ENCODE measurements at places on chromosomes 1 and 21.
A peak's percentile ranks its signal among the peaks of the same experiment; 100 is the strongest.

GRCh38 chr21:16426936-16427335, 697.2 kb downstream of the USP25 start:
- no peak for DNase-seq

DNA sequence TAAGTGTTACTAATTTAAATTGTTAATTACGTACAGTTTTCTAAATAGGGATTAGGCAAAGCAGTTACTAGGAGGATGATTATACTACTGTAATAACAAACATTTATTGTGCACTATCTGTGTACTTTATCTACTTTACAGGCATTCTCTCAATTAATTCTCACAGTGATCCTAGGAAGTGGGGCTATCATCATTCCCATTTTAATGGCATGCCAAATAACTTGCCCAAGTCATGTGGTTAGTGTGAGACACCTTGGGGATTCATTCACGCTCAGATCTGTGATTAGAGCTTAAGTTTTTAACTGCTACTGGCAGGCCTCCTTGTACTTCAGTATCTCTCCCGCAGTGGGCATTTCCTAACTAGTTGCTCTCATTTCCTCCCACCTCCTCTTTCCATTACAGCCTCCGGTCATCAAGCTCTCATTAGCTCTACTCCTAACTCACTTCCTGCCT, 11.5 kb downstream of the PHLDA3 start:
- DNase-seq: no peak

DNA sequence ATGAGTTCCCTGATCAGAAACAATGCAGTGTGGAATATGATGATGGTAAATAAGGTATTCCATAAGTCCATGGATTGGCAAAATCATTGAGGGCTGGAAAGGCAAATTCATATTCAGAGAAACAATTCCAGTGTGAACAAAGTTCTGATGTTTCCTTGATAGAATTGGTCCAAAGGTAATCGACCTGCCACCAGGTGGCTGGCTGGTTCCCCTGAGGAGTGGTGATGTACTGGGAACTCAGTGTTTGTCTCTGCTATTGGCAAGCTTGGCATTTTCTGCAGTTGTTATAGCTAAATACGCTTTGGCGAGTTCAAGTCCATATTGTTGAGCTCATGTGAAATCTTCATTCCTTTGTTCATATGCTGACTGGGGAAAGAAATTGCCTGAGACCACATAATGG, 165.5 kb upstream of the PTGFR start:
- DNase-seq: no peak

- DNase-seq: no peak
Measured at GRCh38 chr1:75074831-75075395, 59.3 kb upstream of the LHX8 start.

DNA sequence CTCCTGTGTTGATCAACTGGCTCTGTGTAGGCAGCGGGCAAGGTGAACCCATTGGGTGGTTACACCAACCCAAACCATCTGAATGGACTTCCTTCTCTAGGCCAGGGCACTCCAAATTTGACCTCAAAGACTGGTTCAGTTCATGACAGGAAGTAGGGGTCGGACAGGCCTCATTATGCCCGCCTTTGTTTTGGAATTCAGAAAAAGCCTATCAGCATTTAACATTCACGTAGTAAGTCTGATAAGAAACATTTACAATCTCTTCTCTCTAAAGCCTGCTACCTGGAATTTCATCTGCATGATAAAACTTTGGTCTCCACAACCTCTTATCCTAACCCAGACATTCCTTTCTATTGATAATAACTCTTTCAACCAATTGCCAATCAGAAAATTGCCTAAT, 97.1 kb upstream of the ETV3 start:
- no peak for DNase-seq

GRCh38 chr1:178871551-178872320, 859 bp upstream of the ANGPTL1 start:
- no peak for DNase-seq

GRCh38 chr1:4106731-4107130, 206.7 kb upstream of the C1orf174 start:
- DNase-seq: no peak

DNA sequence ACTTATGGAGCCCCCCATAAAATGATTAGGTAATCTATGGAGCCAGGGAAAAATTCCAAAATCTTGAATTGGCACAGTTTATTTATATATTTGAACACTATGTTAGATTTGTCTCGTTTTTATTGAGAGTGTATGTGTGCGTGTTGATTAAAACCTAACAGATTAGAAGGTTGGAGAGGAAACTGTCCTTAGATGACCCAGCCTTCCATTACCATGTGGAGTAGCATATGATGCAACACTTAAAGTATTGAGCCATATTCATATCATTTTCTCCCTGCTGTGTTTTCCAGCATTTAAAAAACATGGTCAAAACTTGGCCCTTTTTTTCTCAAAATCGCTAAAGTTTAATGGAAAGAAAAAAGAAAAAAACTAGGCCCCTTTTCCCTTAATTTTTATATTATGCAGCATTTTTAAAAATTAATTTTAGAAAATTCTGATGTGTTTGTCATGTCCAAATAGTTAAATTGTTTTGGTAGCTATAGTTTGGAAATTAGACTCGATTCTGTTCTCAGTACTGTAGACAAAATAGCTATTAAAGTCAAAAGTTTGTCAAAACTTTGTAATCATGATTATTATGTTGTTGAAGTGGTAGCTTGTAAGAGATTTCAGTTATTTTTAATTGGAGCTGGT, 2.3 kb downstream of the LRRC8D start:
- DNase-seq: no peak

GRCh38 chr1:93801471-93801870, 77.5 kb downstream of the DNTTIP2 start:
- DNase-seq: no peak

DNA sequence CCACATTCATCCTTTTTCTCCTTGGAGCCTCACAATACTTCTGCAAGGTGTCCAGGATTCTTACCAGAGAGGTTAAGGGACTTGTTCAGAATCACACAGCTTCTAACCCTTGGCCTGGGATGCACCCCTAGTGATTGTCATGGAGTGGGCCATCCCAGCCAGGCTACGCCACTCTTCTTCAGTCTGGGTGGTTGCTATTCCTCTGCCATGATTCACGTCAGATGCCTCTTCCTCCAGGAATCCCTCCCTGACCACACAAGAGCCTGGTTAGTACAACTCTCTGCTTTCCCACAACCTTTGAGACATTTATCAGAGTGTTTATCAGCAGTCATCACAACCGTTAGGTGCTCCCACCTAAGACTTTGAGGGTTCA, 121.8 kb downstream of the EPHB2 start:
- no peak for DNase-seq

GRCh38 chr1:32159189-32159588, 20.3 kb upstream of the TXLNA start:
- DNase-seq: no peak

DNA sequence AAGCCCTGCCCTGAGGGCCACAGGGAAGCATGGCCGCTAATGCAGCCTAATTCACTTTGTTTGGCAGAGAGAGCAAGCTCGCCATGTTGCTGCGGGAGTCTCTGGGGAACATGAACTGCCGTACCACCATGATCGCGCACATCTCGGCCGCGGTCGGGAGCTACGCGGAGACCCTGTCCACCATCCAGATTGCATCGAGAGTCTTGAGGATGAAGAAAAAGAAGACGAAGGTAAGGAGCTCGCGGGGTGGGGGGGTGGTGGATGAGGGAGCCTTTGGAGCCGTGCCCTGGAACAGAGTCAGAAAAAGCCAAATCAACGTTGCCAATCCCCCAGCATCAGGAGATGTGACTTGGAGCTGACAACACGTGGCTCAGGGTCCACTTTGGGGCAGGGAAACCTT, 529.4 kb downstream of the KIF26B start:
- no peak for DNase-seq

DNA sequence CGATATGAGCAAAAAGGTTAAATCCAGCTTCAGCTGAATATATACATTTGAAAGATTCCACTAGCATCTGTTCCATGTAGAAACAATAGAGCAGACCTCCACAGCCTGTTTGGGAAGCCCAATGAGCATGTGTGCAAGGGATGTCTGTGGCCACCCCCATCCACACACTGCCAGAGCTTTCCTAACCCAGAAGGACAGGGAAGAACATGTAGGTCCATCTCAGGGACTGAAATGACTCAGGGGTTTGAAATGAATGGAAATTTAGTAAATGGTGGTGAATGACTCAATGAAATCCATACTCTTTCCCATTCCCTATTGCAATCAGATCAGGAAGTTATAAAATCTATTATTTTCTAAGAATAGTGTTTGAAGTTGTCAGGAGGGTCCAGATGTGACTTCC, 397.2 kb downstream of the DUSP10 start:
- no peak for DNase-seq

DNA sequence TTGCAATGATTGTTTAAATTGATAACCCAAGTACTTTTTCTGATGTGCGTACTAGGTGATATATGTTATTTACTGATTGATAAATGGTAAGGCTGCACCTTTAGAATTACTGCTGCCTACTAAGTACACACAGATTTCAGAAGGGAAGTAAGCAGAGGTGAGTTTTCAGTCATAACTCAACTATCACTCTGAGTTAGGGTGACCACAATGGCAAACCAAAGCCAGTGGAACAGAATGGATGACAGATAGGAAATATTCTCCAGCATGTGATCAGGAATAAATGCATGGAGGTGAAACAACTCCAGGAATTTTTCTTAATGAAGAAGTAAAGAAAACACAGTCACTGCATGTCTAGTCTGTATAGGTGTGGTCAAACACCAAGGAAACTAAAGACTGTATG, 7.5 kb upstream of the KCNJ15 start:
- DNase-seq: no peak

DNA sequence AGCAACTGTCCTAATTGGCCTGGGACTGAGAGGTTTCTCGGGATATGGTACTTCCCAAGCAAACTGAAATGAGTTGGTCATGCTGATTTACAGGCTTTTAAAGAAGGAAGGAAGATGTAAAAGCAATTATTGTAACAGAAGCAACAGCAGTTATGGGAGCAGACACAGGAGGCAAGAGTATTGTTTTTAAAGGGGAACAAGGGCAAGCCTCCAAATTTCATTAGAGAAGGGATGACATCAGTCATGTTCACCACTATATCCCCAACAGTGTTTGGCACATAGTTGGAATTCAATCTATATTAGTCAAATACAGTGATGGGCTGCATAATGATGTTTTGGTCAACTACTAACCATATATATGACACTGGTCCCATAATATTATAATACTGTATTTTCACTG, 46.0 kb upstream of the JUN start:
- no peak for DNase-seq

DNA sequence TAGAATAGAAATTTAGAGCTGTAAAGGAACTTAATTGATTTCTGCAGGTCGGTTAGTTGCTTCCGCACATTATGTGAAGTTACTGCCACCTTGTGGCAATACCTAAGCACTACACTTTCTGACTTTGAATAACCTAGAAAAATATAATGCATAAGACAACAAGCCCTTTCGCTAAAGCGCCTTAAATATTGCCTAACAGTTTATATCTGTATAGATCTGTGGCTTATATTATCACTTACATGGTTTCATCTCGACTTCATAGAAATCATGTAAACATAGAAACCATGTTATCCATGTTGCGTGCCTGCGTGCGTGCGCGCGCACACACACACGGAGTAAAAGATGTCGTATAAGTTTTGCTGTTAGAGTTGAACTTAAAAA, 10.9 kb upstream of the IFI16 start:
- no peak for DNase-seq

- no peak for DNase-seq
Measured at GRCh38 chr1:81666586-81666985, 134.1 kb upstream of the ADGRL2 start.

DNA sequence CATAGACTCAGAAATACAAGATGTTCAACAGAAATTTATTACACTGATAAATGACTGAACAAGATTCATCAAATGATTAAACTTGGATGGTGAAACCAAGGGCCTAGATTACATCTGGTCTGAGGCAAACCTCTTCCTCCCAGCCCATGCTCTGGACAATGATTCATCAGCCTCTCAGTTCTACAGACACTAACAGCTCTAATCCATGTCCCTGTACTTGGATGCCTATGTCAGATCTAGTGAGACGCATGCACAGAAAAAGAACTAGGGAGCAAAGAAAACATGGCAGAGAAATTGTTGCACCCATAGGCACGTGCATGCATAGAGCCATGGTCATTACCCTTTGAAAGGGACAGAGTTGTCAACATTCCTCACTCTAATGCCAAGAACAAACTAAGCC, 250.1 kb downstream of the KCNH1 start:
- DNase-seq: peak; percentile 29

- no peak for DNase-seq
Measured at GRCh38 chr1:200965111-200965805, 58.3 kb downstream of the KIF21B start.

DNA sequence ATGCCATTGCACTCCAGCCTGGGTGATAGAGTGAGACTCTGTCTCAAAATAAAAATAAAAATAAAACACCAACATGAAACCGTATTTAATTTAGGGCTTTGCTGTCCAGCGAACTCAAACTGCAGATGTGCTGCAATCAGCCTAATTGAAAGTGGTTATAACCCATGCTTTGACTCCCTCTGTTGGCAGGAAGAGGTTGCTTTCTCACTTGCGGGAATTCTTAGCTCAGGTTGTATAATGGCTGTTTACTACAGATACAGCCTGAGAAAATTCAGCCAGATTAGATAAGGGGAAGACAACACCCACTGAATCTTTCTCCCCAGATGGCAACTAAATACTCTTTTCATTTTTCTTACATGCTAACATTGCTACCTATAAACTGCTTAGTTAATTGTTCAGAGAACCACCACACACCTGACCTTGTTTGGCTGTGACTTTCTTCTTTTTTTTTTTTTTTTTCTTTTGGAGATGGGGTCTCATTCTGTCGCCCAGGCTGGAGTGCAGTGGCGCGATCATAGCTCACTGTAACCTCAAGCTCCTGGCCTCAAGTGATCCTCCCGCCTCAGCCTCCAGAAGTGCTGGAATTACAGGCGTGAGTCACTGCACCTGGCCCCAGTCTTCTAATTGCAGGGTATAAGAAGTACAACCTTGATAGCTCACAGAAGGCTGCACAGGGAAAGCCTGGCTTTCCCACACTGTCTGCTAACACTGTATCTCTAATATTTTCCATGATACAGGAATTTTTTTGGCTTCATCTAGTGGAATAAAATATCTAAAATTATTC, 34.6 kb downstream of the DNTTIP2 start:
- DNase-seq: peak; percentile 73

DNA sequence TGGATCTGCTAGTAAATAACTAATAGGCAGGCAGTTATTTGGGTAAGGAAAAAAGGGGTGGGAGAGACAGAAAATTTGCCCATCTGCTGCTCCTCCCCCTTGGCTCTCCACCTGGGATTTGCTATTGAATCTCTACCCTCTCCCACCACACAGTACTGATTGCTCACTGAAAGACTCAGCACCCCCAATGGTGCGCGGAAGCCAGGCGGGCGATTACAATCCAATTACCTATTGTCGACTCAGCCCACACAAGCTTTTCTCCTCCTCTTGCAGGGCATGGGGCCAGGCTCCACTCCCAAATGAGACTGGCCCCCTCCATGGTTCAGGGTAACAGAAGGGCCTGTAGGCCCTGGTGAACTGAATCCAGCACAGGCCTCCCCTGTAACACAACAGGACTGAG, 2.7 kb upstream of the HMGN2 start:
- no peak for DNase-seq

- DNase-seq: no peak
Measured at GRCh38 chr1:224500796-224501195, 66.2 kb upstream of the WDR26 start.

- DNase-seq: no peak
Measured at GRCh38 chr1:55803429-55803828, 588.3 kb upstream of the USP24 start.

GRCh38 chr1:202547215-202547614, 163.0 kb downstream of the SYT2 start:
- no peak for DNase-seq

Data from astrocyte of the cerebellum (primary cell).